Stimulated activated naive CD8-positive, alpha-beta T cell treated with anti-CD3 and anti-CD28 coated beads, Interleukin-15, Interleukin-2, amounts not matched to agents 100 U/mL and 50 U/mL, for 24 hours (primary cell): ENCODE measurements at places on chromosomes 3 and 15.

DNA sequence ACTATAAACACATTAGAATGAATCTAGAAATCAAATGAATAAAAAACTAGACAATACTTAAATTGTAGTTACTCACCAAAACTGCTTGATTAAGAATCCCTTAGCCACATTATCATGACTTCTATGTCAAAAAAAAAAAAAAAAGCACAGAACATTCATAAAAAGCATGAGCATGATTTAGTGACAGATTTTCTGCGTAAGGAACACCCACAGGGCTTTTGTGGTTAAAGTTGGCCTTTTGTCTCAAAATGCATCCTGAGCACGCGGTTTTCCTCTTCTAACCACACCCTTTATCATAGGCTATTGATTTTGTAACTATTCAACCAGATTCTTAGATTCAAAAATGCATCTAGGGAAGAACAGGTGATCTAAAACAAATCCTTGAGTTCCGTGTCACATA is 334.0 kb upstream of the NR2F2 start:
- peak; percentile 6 for DNase-seq

GRCh38 chr3:177525987-177526712 is 328.9 kb upstream of the TBL1XR1 start:
- no peak for DNase-seq

DNA sequence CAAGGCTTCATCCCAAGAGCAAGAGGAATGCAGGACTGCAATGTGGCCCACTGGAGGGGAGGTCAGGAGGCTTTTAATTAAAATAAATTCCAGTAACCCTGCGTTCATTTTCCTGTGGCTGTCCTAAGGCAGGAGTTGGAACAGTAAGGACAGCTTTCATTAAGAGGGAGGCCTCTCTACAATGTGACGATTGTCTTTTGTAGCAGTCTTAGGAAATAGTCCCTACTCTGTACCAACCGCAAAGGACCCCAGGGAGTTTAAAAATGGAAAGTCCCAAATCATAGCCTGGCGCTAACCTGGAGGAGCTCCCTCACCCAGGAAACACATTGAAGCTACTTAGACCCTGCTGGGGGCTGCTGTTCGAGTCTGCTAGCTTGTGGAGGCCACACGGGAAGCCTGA is 62.8 kb downstream of the SYNM start:
- DNase-seq = no peak

DNA sequence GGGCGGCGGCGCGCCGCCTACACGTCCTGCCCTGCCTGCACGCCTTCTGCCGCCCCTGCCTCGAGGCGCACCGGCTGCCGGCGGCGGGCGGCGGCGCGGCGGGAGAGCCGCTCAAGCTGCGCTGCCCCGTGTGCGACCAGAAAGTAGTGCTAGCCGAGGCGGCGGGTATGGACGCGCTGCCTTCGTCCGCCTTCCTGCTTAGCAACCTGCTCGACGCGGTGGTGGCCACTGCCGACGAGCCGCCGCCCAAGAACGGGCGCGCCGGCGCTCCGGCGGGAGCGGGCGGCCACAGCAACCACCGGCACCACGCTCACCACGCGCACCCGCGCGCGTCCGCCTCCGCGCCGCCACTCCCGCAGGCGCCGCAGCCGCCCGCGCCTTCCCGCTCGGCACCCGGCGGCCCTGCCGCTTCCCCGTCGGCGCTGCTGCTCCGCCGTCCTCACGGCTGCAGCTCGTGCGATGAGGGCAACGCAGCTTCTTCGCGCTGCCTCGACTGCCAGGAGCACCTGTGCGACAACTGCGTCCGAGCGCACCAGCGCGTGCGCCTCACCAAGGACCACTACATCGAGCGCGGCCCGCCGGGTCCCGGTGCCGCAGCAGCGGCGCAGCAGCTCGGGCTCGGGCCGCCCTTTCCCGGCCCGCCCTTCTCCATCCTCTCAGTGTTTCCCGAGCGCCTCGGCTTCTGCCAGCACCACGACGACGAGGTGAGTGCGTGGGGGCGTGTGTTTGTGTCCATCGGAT is 602 bp downstream of the TRIM71 start:
- peak; percentile 12 for DNase-seq

DNA sequence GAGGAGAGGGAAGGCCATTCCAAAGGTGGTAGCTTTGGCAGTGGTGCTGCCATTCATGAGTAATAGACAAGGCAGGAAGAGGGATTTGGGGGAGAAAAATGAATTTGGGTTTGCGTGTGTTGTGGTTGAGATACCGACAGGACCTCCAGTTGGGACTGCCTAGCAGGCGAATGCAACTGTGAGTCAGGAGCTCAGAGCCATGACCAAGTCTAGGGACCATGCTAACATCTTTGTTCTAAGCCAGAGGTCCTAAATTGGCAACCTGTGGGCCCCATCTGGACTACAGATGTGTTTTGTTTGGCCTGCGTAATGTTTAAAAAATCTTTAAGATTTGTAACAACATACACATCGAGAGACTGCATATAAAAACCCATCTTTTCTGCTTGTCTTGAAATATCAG is 61.6 kb downstream of the SAMMSON start:
- no peak for DNase-seq

DNA sequence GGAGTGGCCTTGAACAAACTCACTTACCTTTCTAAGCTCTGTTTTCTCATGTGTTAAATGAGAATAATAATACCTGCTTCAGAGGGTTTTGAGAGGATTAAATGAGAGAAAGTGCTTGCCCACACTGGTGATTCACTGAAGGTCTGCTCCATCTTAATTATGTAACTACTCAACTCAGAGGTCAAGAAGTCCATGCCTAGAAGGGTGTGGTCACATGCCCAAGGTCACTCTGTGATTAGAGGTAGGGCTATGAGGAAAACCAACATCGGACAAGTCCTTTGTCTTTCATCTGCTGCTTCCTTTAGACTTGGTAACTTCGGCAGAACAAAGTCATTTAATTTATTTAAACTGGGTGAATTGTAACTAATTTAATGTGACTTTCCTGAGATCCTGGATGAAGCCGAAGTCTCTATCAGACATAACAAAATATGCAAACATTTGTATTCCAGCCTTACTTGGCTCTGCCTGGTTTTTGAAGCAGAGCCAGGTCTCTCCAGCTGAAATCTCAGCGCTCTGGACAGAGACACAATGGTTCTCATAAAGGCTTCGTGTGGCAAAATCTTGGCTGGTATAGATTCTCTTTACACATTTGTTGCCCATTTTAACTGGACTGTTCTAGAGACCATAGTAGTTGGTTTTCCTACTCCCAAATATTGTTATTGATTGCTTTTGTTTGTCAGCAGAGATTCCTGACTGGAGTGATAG is 3.0 kb downstream of the CHRNA7 start:
- DNase-seq = no peak

DNA sequence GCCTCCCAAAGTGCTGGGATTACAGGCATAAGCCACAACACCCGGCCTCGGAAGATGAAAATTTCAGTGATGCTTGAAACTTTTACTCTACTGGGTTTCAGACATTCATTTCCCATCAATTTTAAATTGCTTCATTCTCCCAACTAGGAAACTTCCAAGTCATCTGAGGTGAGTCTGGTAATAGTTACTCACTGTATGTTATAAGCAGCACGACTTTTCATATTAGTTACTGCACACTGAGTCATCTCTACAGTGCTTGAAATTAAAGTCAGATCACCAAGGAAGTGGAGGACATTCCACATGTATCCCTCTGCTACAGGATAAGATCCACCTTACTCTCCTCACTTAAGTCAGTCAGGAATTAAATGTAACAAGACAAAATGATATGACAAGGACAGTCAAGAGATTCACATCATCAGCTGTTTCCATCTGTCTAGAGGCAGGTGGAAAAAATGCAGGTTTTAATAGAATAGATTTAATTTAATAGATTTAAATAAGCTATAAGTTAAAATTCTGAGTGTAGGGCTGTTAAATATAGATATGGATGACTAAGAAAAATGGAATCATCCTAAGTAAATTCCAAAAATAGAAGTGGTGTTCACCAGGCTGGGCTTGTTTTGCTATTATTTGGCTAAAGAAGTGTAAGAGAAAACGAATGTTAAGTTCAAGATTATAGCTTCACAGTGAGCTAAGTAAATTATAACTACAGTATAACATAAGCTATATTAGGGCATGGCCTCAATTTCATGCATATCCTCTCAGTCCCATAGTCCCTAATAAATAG is 104.4 kb downstream of the TMCO5A start:
- DNase-seq = no peak

- DNase-seq = no peak
These were observed 66.5 kb upstream of the MAP4 start for GRCh38 chr3:48082580-48083184.
